ENCODE measurements at places on chromosomes 1 and 21.

DNA sequence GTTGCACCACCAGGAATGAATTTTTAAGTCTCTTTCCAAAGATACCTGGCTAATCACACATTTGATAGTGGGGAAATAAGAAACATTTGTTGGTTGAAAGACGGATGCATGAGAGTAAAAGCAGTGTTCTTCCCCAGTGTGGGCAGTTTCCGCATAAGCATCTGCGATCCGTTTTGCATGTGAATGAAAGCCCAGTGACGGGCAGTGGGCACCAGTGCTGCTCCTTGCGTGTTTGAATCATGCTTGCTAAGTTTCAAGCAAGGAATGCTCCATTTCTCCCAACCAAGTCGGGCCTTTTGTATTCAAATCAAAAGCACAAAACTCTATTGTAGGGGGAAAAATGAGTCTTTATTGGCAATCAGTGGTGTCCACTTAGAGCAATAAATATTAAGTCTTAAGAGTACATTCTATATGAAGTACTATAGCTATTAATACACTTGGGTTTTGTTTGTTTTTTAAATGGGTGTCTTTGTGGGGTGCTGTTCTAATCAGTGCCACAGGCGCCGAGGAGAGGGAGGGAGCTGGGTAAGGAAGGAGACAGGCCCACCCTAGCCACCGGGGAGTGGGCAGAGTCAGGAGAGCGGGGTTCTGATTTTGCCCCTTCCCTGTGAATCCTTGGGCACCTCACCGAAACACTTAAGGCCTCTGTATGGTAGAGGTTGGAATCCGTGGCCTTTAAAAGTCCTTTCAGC lies 750 bp upstream of the PTGFRN start:
- no peak for DNase-seq

- no peak for DNase-seq
Observed at GRCh38 chr1:80392529-80392928, 1386.0 kb upstream of the ADGRL4 start.

DNA sequence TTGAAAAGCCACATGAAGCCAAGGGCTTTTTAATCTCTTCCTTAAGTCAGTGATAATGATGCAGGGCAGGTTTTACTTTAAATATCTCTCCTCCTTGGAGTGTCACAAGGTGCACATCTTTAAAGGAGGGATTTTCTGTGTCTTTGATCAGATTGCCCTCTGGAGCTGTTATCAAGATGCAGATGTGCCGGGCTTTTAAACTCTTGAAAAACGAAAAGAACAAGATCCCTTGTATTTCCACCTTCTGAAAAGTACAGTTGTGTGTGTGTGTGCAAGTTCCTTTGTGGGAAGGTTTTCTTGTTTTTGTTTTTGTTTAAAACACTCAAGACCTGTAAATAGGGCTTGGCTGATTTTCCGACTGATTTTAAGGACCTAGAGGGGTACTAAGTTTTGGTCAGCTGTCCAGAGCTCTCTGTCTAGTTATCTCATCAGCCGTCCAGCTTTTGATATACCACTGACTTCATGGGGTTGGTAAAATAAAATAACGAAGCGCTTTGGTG lies 1.6 kb downstream of the MARK1 start:
- no peak for DNase-seq

DNA sequence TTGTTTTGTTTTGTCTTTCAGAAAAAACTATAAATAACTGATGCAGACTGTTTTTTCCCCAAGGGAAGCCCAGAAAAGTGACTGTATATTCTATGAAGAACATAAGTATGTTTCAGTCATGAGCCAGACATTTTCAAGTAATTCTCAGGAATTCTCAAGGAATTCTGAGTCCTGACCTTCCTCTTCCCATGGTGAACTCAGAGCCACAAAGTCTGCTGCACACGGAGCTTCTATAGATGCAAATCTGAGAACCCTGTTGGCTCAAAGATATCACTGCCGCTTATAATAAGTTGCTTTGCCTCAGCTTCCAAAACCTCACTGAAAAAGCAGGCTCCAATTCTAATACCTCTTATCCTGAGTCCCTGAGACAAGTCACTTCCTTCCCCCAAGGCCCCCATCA lies 418.5 kb upstream of the RUNX1 start:
- no peak for DNase-seq

DNA sequence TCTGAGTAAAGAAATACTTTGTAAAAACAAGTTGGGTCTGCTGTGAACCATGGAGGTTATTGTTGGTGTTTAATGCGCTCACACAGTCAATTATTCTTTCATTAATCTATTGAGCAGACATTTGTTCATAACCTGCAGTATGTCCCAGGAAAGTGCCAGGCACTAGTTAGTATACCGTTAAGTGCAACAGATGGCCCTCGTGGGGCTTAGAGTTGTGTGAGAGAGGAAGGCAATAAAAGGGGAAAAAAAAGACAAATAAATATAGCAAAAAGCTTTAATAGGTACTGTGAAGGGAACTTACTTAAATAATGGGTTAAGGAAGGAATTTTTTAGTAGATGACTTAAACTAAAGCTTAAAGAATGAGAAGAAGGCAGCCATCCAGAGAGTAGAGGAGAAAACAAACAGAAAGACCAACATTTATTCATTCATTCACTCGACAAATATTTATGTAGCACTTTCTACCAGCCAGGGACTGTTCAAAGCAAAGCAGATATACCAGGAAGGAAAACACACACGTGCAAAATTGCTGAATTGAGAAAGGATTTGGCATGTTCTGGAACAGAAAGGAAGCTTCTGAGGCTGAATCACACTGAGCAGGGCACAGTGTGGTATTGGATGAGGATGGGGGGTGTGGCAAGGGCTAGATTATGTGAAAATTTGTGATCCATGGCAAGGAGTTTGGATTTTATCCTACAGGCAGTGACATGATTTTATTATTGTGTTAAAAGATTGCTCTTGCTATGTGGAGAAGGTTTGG lies 296.1 kb upstream of the SGIP1 start:
- no peak for DNase-seq

DNA sequence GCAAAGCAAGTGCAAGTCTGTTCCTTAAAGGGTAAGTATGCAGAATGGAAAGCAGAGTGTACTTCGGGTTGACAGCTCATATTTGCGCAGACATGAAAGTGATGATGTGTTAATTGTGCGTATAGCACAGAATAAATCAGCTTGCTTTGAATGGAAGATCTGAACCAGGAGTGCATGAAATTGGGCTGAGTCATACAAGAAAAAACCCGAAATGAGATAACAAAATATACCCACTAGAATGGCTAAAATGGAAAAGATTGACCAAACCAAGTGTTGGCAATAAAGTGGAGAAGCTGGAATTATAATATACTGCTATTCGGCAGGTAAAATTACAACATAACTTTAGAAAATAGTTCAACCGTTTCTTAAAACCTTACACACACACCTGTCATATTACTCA lies 28.5 kb downstream of the CR1L start:
- no peak for DNase-seq

DNA sequence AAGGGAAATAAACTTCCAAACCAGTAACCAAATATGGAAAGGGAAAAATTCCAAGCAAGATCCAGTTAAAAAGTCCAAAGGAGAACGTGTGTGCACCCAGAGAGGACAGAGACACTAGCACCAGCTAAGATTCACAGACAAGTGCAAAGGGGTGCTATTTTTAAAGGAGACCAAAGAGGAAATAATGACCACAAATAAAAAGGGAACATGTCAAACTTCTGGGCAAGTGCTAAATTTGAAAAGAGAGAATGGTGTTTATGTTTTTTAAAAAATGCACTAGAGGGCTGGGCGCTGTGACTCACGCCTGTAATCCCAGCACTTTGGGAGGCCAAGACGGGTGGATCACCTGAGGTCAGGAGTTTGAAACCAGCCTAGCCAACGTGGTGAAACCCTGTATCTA lies 8.6 kb downstream of the JAM2 start:
- no peak for DNase-seq

- DNase-seq = no peak
Observed at GRCh38 chr1:191561276-191561675, 597.0 kb upstream of the RGS18 start.

DNA sequence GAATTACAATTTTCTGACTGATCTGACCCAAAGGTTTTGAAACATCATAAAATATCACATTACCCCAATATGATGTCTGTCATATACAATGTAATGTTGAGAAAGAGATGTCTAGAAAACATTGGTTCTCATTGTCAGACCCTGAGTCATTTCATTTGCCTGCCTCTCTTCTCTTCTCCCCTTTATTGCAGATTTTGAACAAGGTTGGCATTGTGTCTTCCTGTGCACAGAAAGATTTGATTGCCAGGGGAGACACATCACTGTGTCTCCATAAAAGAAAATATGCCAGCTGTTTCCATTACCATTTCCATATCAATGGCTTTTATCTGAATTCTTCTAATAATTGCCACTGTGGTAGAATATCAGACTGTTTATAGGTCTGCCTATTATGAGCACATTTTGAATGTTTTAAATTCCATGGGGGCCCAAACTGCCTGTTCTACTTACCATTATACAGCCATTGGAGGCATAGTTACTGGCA lies 65.6 kb downstream of the IFI44 start:
- no peak for DNase-seq
